Stimulated activated CD8-positive, alpha-beta memory T cell treated with anti-CD3 and anti-CD28 coated beads, Interleukin-12 subunit alpha, Interleukin-12 subunit beta, amount 100 ng/mL, for 1 hour (primary cell): ENCODE measurements at places on chromosomes 2 and 18.

- DNase-seq = no peak
These were observed 310.8 kb upstream of the MGAT5 start for GRCh38 chr2:133943108-133943507.

- no peak for DNase-seq
These were observed 1933.3 kb downstream of the SUCLG1 start for GRCh38 chr2:82525744-82526143.

GRCh38 chr2:241546771-241547498, 11.6 kb upstream of the BOK start:
- DNase-seq = no peak

GRCh38 chr18:36757081-36757480, 71.7 kb downstream of the TPGS2 start:
- no peak for DNase-seq

- no peak for DNase-seq
These were observed 3.5 kb downstream of the GPR75 start for GRCh38 chr2:53856272-53856671.

DNA sequence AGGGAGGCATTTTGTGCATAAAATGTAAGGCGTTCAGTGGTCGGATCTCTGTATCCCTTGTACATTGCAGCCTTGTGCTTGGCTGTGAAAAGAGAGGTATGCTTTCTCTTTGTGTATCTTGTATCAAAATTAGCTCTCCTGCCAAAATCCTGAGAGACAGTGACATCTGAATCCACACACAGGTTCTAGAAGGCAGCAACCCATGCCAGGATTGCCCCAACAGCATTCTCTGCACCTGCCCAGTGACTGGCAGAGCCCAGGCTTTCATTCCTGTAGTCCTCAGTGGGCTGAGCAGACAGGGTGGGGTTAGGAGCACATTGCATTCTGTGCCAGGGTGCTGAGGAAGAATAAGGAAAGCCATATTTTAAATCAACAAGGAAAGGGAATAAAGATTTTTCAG, 740.3 kb upstream of the RAB6C start:
- DNase-seq = no peak

DNA sequence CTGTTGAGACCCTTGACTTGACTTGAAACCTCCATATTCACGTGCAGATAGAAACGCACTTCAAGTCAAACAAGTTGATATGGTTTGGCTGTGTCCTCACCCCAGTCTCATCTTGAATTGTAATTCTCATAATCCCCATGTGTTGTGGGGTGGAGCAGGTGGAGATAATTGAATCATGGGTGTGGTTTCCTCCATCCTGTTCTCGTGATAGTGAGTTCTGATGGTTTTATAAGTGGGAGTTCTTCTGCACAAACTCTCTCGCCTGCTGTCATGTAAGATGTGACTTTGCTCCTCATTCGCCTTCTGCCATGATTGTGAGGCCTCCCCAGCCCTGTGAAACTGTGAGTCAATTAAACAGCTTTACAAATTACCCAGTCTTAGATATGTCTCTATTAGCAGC, 21.4 kb downstream of the SLC3A1 start:
- DNase-seq = no peak

DNA sequence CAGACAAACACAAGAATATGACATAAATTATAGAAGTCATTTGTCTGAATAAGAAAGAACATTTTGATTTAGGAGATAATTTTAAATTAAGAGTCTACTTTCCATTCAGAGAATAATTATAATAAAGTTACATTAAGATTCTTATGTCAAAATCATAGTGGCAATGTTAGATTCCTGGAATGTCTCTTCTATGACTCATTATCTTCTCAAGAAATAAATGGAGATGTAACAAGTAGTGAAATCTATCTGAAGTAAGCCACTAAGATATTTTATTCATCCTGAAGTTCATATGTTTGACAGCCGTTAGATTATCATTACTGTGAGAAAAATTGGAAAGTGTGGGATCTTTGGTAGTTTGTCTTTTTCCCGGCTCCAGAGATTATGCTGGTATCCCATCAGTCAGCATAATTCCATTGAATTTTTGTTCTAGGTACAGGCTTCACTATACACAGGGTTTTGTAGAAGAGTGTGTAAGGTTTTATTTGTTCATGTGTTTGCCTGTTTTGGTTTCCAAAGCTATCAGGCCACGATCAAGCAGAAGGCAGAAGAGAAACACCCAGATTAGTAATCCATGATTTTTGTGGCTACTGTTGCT, 1246.6 kb upstream of the LRRTM1 start:
- no peak for DNase-seq

DNA sequence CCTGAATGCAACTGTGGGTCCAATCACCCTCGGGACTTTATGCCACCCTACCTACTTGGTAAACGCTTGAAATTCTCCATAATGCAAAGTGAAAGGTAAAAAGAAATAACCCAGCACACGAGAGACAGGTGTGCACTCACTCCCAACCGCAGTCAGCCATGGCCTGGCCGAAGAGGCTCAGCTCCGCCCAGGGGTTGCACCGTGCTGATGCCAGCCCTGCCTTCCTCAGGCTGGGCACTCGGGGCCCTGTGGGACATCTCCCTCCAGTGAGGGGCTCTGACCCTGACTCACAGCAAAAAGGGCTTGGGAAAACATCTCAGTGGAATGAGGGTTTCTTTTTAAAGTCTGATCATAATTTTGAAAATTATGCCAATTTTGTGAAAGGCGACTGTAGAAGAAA, 13.3 kb downstream of the SLC66A2 start:
- DNase-seq = no peak

- peak; percentile 76 for DNase-seq
These were observed 37.0 kb downstream of the NIFK start for GRCh38 chr2:121699421-121700333.

- no peak for DNase-seq
These were observed 156.6 kb downstream of the DTNA start for GRCh38 chr18:34866739-34867138.

DNA sequence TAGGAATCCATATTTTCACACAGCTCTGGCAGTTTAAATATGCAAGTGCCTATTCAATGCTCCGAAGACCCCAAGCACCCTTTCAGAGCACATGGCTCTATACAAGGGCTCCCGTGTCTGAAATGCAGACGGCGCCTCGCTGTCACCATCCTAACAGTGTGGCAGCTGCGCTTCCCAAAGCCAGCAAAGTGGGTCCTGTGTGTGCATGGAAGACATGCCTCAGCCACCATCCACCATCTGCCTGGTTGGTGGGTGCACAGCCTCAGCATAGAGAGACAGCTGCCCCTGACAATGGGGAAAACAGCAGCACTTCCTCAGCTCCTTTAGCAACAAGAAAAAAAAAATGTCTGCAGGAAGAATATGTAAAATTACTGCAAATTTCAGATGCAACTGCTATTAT, 218.1 kb downstream of the SP3 start:
- DNase-seq = no peak

- DNase-seq = no peak
These were observed 135.0 kb upstream of the RIOK3 start for GRCh38 chr18:23317975-23318675.

DNA sequence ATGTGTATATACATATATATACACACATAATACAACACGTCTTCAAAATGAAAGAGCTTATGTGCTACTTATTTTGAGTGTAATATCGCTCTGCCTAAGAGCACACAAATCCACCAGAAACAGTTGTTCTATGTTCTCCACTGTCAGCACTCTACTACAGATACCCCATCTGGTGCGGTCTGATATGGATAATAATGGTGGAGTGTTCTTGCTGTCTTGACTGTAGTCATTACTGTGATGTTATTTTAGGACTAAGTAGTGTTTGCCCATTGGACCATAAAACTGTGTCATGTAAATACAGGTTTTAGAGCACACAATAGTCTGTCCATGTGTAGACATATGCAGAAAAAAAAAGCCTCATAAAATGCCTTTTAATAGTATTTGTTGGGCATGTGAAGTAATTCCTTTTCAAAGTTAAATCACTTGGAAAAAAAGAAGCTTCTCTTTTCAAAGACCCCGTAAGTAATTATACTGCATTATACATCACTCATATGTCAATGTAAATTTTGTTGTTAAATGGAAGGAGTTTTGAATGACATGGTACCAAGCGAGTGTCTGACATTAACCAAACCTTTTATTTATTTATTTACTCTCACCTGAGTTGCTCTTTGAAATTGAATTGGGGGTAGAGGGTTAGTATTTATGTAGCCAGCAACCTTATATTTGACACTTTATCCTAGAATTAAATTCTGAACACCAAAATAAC, 1249.2 kb upstream of the ZEB2 start:
- no peak for DNase-seq

GRCh38 chr2:143300536-143300935, 171.3 kb downstream of the ARHGAP15 start:
- no peak for DNase-seq

DNA sequence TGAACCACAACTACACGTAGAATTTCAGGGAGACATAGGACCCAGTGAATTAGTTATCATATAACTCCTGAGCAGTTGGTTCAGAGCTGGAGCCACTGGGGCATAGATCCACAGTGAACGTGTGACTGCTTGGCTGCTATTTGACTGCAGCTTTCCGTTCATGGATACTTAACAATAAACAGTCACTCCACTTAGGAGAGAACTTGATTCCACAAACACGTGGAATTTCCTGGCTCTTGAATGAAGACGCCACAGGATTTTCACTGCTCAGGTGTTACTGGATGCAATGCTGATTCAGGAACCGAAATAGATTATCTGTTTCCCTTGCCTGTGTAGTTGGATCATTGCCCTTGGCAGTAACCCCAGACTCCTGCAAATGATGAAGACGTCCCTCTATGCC, 679.1 kb upstream of the ZEB2 start:
- DNase-seq = no peak

GRCh38 chr18:44681076-44681970, 635 bp downstream of the SETBP1 start:
- DNase-seq = no peak

- DNase-seq = no peak
These were observed 8.5 kb upstream of the ANKRD62 start for GRCh38 chr18:12085136-12085535.

DNA sequence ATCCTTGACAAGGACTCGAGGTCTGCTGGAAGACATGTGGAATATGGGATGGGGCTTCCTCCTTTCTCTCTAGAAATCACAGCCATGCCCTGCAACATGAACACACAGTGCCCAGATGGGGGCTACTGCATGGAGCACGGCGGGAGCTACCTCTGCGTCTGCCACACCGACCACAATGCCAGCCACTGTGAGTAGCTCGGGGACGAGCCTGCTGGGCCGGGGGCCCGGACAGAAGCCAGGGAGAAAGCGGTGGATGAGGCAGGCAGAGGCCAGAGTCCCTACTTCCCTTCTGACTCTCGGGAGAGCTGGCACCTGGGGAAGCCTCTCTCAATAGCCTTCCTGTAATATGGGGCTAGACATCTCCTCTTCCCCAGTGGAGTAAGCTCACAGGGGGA, 50.5 kb downstream of the SNED1 start:
- no peak for DNase-seq

GRCh38 chr2:99824758-99825157, 317.6 kb downstream of the AFF3 start:
- DNase-seq = no peak

GRCh38 chr2:200482194-200482593, 27.7 kb downstream of the KCTD18 start:
- no peak for DNase-seq

DNA sequence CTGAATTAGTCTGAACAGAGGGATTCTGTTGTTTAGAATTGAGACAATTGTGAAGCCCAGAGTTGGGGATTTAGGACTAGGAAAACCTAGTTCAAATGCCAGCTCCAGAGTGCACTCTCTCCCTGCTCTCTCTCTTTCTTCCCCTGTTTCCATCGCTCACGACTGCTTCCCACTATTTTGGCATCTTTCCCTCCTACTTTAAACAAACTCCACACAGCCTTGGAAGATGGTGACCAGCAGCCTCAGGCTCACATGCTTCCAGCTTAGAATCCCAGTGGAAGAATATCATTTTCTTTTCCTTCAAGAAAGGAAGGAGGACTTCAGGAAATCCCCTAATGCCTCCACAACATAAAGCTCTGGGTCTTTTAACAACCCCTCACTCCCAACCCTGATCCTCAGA, 6.1 kb upstream of the DNMT3A start:
- DNase-seq = no peak

- DNase-seq = no peak
These were observed 38.4 kb upstream of the HDAC4 start for GRCh38 chr2:239438995-239439753.

- no peak for DNase-seq
These were observed 42.2 kb downstream of the CYBRD1 start for GRCh38 chr2:171564463-171564862.

- DNase-seq = no peak
These were observed 996 bp downstream of the PTCD3 start for GRCh38 chr2:86107031-86107430.

DNA sequence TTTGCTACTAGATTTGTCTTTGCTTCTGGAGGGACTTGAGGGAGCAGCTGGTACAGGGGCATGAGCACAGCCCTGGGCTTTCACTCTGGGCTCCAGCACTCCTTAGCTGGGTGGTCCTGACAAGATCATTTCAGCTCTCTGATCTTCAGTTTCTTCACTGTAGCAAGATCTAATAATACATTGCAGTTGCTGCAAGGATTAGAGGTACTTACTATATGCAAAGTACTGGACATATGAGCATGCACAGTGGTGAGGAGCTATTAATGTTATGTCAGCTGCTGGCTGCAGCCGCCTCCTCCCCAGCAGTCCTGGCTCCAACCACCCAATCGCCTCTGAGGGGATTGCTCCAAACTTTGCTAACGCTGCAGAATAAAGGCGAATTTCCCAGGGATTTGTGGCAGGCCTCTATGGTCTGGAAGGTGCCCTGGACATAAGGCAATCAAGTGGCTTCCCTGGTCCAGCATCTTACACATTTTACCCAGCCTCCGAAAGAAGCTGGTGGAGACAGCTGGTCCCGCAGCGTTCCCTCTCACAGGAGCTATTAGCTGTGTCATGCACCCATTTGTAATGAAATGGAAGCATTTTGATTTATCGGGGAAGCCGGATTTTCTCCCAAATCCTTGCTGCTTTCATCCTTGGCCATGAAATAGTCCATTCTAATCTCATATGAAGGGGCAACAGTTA, 96.7 kb downstream of the RHOB start:
- DNase-seq = no peak

DNA sequence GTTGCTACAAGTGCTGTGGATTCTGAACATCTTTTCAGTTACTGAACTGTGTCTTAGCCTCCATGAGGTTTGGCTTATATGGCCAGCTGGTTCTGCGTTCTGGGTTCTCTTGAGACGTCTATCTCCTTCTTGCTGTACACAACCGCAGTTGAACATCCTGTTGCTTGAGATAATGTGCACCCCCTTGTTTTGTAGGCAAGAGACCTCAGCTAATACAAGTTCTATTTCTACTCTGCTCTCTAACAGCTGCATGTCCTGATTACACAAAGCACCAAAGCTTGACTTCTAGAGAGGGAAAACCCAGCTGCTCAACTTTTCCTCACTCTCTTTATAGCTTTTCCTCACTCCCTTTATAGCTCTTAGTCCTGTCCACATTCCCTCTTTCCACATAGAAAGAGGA, 176.0 kb downstream of the LTBP1 start:
- DNase-seq = no peak

DNA sequence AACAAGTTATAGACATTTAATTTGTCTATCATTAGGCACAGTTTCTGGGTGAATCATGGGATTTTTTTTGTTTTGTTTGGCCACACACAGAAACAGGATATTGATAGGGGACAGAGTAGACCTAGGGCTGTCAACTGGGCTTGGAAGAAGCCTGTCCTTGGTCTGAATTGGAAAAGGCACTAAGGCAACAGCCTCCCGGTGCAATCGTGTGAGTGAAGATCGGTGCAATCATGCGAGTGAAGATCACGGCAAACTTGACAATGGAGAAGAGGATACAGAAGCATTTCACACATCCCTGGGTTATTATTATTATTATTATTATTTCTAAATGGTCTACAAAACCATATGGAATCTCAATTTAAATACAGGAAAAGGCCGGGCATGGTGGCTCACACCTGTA, 94.5 kb downstream of the ACKR3 start:
- no peak for DNase-seq
